ENCODE measurements at places on chromosomes 16 and 17.

- DNase-seq: no peak
Observed at GRCh38 chr17:718075-718474, 3.4 kb upstream of the VPS53 start.

DNA sequence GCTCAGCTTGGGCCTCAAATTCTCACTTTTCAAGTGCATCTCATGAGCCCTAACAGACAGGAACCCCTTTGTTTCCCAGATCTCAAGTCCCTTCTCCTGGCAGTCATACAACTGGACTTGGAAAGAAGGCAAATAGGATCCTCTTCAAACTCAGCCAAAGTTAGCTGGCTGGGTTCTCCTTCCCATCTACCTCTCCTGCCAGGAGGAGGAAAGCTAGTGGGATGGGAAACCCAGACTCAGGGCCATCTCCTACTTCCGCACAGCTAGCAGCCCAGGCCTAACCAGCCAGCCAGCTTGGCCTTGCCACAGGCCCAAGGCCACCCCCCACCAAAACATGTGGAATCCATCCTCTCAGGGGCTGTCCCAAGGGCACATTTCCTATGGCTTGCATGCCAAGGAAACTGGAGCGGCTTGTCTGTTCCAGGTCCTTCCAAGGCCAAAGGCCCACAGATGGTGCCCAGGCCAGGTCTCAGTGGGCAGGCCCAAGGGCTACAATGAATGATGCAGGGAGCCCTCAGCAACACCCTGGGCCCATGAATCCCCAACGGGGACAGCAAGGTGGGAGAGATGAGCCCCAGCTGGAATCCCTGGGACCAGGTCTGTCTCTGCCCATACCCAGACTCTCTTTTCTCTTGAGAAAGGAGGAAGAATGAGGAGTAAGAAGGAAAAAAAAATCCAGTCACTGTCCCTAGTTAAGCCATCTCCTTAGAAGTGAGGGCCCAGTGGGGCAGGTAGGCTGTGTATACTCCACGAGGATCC lies 1.7 kb downstream of the SMARCD2 start:
- no peak for DNase-seq

DNA sequence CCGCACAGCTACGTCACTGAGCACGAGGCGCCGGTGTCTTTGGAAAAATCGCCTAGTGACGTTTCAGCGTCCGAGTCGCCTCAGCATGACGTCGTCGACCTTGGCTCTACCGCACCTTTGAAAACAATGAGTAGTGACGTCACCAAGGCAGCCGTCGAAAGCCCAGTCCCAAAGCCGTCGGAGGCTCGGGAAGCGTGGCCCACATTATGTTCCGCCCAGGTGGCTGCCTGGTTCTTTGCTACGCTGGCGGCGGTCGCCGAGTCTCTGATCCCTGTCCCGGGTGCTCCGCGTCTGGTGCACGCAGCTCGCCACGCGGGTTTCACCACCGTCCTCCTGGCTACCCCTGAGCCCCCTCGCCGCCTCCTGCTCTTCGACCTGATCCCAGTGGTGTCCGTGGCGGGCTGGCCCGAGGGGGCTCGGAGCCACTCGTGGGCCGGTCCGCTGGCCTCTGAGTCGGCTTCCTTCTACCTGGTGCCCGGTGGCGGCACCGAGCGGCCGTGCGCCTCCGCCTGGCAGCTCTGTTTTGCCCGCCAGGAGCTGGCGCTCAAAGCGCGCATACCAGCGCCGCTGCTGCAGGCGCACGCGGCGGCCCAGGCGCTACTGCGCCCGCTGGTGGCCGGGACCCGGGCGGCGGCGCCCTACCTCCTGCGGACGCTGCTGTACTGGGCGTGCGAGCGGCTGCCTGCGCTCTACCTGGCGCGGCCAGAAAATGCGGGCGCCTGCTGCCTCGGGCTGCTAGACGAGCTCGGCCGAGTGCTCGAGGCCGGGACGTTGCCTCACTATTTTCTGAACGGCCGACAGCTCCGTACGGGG lies 1.5 kb downstream of the TMEM102 start:
- peak; percentile 90 for DNase-seq

DNA sequence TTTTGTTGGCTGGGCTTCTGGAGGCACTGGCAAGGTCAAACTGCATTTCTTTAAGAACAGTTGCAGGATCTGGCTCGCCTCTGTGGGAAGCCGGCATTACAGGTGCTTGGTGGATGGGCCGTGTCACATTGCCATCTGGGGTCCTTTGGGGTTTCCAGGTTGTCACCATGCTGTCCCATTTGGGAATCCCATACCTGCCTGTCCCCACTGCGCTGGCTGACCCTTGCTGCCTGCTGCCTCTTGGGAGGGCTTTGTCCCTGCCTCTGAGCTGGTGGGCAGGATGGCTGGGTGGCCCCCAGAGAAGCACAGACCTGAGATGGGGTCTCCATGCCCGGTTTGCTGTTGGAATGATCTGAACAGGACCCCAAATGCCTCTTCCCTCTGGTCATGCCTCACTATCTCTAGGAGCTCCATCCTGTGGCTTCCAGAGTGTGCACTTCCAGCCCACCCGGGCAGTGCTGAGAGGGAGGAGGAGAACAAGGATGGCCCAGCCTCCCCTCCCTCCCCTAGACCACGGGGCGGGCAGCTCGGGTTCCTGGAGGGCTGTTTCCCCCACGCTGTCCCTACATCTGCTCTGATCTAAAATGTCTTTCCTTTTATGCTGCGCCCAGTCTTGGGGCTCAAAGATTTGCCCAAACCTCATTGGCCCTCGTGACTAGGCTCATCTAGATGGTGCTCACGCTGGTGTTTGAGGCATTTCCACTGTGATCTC lies 28.0 kb downstream of the OR1D5 start:
- no peak for DNase-seq

- DNase-seq: peak; percentile 53
Observed at GRCh38 chr16:17474572-17474971, 3.8 kb upstream of the XYLT1 start.

- DNase-seq: no peak
Observed at GRCh38 chr17:80751946-80752581, 207.4 kb downstream of the RPTOR start.

GRCh38 chr16:78607465-78607864 lies 508.0 kb downstream of the WWOX start:
- no peak for DNase-seq

- no peak for DNase-seq
Observed at GRCh38 chr16:56538331-56538730, 18.5 kb upstream of the BBS2 start.

DNA sequence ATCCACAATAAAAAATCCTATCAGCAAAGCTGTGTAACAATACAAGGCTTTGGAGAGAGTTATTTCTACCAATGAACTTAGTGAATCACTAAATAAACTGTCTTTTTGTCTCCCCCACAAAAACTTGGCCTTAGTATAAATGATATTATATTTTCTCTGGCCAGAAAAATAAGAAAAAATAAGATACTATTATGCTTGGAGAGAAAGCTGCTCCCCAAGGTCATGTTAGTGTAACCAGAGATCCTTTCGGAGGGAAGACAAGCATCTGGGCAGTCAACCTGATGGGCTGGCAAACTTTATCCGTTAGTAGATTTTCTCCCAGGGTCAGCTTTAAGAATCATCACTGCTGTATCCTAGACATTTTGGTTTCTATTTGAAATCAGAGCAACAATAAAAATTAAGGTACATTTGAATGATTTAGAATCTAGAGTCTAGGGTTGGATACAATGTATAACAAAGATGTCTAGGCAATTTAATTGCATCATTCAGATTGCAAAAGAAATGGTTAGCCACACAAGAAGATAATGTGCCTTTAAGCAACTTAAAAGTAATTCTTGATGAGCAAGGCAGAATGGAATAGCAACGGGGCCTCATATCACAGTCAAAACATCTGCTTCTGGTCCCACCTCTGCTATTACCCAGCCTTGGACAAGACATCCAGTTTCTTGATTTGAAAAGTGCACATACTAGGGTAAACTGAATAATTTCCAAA lies 280.4 kb downstream of the SLC39A11 start:
- peak; percentile 68 for DNase-seq

DNA sequence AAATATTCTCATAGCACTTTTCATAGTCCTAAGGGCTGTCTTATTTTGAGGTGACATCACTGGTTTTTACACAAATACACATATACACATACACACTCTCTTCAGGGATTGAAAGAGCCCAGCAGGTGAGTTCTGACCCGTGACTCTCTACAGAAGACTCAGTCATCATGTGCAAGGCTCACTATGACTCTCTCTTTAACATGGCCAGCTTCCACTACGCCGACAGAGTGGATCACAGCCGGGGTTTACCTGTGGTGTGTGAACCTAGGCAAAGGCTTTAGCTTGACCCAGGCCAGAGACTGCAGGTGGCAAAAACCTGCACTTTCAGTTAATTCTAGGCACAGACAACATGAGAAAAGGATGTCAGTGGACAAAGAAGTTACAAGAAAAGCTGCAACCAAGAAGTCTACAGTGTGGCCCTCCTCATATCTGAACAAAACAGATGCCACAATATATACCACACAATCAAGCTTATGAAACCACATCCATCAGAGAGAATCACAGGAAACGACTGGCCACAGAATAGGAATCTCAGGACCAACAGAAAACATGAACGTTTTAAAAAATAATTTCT lies 56.5 kb downstream of the CYTH1 start:
- peak; percentile 78 for DNase-seq

DNA sequence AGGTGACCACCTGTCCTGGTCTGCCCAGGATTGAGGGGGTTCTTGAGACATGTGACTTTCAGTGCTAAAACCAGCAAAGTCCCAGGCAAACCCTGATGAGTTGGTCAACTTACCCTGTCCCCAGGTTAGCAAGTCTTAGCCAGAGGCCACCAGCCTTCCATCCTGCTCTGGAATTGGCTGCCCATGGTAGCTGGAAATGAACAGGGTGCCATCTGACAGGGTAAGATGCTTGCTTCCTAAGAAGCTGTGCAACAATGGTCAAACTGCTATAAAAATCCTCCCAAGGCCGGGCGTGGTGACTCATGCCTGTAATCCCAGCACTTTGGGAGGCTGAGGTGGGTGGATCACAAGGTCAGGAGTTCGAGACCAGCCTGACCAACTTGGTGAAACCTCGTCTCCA lies 22.8 kb upstream of the MTMR4 start:
- no peak for DNase-seq

GRCh38 chr16:22641131-22641628 lies 130.5 kb downstream of the NPIPB5 start:
- peak; percentile 76 for DNase-seq

- no peak for DNase-seq
Observed at GRCh38 chr16:25481636-25482035, 210.1 kb upstream of the HS3ST4 start.

DNA sequence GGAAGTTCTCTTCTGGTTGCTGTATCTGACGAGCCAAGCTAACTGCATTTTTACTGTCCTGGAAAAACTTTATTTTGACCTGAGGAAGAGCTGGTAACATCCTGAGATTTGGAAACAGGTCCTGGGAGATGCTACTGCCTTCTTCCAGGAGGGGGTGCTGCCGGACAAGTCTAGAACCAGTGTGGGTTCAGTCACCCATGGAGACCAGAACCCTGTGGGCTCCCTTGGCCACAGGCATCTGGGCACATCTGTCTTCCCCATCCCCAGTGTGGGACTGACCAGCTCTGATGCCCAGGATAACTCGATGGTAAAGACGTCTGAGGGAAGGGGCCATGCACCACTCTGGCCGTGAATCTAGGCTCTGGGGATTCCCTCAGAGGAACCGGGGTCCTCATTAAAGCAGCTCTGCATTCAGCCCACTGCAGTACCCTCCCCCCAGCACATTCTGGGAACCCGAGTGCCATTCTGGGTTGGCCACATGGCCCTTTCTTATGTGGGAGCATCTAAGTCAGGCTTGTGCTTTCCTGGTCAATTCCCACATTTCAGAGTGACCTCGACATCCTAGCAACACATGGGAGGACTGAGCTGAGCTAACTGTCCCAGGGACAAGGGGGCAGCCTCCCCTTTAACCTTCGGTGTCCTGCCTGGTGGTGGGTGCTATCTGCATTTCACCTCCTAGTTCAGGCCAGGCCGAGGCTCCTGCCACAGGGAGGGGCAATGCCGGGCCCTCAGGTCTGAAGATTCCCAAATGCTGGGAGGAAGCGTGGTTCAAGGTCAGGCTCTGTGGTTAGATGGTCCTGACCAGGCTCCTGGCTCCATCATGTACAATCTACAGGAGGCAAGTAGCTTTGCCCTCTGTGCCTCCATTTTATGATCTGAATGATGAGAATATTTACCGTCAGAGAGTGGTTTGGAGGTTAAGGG lies 6.4 kb downstream of the C16orf86 start:
- peak; percentile 90 for DNase-seq

- no peak for DNase-seq
Observed at GRCh38 chr16:63876103-63876502, 1245.8 kb downstream of the CDH11 start.

- DNase-seq: no peak
Observed at GRCh38 chr16:49932434-49932833, 76.5 kb upstream of the ZNF423 start.

- no peak for DNase-seq
Observed at GRCh38 chr17:75638893-75639292, 5.7 kb downstream of the SMIM5 start.

GRCh38 chr16:80913397-80913796 lies 93.3 kb downstream of the CMC2 start:
- DNase-seq: no peak

- DNase-seq: no peak
Observed at GRCh38 chr16:7689234-7689633, 356.6 kb downstream of the RBFOX1 start.

- DNase-seq: peak; percentile 59
Observed at GRCh38 chr16:68286153-68287074, 22.1 kb downstream of the SLC7A6 start.

GRCh38 chr16:3487521-3488410 lies 7.5 kb downstream of the C16orf90 start:
- no peak for DNase-seq

DNA sequence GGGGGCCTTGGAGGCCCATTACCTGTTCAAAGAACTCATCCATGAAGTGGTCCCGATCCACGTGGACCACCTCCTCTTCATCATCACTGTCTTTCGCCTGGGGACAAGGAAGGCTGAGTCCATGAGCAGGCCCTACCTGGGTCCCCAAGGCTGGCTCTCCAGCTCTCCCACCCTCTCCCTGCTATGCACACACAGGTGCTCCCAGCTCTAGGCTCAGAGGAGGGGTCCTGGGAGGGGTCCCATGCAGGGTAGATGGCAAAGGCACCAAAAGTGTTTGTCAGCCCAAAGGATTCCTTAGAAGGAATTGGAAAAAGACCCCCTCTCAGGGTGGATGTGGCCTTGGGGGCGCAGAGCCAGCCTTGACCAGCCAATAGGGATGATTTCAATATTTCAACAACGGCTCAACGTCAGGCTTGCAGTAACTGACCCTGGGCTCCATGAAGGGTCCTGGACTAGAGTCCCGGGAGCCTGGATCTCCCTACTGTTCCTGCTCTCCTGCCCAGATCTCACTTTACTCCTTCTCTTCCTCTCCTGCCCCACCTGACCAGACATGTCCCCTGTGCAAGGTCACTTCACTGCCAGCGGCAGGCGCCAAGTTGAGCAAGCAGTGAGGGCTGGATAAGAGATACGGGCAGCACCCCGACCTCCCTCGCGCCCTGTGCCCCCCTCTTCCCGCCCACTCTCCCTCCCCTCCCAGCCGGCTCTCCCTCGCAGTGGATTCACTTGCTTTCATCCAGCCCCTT lies 8.8 kb downstream of the STX1B start:
- no peak for DNase-seq
